ENCODE measurements at places on chromosomes 13 and 19.

DNA sequence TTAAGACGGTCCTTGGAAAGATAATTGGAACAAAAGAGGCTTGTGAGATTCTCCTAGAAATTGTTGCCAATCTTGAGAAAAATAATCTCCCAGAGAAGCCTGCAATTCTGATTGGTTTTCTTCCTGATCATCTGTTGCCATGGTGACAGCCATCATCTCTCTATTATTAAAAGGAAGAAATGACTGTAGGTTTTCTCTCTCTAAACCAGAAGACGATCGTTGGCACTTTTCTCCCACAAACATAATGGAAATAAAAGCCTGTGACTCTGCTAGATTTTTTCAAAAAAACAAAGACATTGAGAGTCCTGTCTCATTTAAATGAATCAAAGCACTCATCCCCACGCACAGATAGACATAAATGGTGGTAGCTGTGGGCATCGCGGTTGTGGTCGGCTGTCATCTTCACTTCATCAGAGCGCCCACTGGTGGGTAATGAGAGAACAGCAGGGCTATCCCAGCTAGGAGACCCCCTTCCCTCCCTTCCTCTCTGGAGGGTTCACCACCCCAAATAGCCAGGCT, 21.7 kb upstream of the CALM3 start:
- DNase-seq, result no peak

- no peak for DNase-seq
Measured at GRCh38 chr13:31903111-31903815, 128.3 kb upstream of the FRY start.

DNA sequence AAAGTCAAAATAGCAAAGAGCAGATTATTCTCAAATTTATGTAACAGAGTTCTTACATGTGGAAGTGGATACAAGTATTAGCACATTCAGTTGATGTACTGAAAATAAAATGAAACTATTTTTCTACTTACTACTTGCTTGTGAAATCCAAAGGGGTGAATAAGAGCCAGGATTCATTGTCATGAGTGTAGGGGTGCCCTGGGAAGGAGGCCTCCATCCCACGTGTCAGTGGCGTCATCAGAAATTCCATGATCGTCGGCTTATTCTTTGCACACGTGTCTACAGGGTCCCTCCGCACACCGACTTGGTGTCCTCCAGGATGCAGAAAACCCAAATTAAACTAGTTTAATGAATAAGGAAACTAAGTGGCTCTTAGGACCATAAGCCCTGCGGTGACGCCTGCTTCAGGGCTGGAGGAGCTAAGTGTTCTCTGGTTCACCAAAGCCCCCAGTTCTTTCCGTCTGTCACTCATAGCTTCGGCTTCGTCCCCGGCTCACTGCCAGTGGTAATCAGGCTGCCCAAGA, 55.5 kb downstream of the IRS2 start:
- DNase-seq, result no peak

DNA sequence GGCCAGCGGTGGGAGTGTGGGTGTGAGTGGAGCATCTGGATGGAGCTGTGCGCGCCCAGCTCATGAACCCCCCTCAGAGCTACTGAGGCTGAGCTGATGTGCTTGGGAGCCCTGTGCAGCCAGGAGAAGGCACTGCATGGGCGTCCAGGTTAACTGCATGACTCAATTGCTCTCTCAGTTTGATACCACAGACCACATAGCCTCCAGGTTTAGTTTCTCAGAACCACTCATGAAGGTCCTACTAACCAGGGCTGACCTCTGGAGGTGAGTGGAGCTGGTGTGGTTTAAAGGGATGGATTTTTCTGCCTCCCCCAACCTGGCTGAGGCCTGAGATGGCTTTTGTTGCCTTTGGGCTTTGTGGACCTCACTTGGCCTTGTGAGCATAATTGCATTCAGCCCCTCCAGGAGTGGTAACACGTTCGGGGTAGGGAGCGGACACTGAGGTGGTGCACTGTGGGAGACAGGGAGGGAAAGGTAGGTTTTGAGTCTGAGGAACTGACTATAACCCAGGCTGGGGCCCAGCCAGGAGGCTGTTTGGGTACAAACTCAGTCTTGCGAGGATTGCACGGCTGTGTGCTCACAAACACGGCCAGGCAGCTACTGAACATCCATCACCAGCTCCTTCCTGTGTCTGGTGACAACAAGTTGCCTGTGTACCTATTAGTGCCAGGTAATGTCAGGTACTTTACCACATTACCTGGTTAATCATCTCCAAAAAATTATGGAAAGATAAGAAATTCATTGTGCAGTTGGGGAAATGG, 97.5 kb downstream of the RGCC start:
- DNase-seq, result no peak

DNA sequence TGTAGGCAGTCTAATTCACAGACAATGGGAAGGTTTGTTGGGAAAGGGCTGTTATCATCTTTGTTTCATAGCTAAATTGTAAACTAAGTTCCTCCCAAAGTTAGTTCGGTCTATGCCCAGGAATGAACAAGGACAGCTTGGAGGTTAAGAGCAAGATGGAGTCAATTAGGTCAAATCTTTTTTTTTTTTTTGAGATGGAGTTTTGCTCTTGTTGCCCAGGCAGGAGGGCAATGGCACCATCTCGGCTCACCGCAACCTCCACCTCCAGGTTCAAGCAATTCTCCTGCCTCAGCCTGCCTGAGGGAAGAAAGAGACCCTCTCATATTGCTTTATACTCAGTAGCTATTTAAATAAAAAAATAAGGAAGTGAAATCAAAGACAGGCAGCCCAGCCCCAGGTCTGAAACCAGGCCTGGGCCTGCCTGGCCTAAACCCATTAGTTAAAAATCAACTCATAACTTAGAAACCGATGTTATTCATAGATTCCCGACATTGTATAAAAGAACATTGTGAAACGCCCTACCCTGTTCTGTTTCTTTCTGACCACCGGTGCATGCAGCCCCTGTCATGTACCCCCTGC, 297.4 kb upstream of the SGCG start:
- no peak for DNase-seq

DNA sequence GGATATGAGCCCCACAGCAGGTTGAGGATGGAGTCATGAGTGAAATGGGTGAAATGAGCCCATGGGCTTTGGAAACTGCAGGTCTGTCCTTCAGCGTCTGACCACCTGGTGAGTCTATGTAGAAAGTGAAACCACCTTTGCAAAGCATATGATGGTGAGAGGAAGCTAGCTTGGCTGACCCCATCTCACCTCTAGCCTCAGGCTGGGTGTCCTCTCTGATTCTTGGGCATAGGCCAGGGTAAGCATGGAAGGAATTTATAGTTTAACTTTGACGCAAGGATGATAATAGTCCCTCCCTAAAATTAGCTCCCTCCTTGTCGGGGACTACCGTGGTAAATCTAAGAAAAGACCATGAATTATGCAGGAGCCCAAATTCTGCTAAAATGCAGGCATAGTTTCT, 16.8 kb upstream of the PSG9 start:
- DNase-seq, result no peak

DNA sequence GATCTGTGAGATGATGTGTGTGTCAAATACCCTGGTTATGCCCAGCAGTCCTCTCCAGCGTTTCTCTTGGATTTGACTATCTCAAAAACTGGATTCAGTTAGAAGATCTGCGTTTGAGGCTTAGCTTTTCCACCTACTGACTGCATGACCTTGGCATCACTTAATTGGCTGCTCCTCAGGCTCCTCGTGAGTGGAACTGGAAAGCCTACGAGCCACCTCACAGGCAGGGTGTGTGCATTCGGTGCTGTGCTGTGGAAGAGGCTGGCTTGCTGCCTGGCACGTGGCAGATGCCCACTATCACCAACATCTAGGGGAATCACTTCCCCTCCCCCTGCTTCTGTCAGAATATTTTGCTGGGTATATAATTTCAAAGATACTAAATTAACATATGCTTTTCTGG, 25.6 kb downstream of the FLT1 start:
- no peak for DNase-seq

GRCh38 chr19:35346193-35347052, 1.3 kb upstream of the FFAR1 start:
- DNase-seq, result no peak

DNA sequence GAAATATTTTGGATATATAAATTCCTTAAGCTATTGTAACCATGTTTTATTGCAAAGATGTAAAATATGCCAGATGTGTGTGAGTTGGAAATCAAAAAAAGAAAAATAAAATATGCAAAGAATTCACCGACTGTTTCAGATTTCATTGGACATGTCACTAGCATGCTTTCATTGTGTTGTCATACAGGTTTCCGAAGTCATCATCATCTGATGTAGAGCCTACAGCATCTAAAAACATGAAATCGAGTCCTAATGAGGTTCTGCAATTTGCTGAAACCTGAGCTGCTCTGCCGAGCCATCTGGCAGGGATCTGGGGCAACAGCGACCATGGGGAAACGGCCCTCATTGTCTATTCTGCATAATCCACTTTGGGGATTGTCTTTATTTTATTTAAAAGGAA, 196.1 kb upstream of the MAB21L1 start:
- peak; percentile 47 for DNase-seq

GRCh38 chr19:55490478-55491432, 2.5 kb downstream of the SSC5D start:
- no peak for DNase-seq

GRCh38 chr19:57515255-57515654, 11.9 kb upstream of the ZNF549 start:
- DNase-seq, result no peak

- no peak for DNase-seq
Measured at GRCh38 chr13:31797154-31797775, 57.9 kb downstream of the RXFP2 start.

GRCh38 chr19:58033741-58034476, at the start of gene ZSCAN1:
Gene ZSCAN1 (plus strand): TSS chr19:58034025. CDS start chr19:58037837, 3,812 bp downstream.
- no peak for DNase-seq

DNA sequence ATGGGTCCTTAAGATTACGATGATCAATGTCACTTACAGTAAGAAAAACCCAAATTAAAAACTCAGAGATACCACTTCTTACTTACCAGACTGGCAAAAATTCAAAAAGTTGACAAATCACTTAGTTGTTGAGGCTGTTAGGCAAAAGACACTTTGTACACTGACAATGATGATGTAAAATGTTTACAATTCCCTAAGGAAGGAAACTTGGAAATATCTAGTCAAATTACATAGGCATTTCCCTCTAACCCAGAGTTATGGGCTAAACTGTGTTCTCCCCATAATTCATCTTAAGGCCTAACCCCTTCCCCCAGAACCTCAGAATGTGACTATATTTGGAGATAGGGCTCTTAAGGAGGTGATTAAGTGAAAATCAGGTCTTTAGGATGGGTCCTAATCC, 12.0 kb downstream of the TGDS start:
- DNase-seq, result no peak

- no peak for DNase-seq
Measured at GRCh38 chr19:535017-535835, 3.7 kb downstream of the CDC34 start.

GRCh38 chr19:14059093-14059480, 2.8 kb downstream of the PALM3 start:
- DNase-seq, result no peak

DNA sequence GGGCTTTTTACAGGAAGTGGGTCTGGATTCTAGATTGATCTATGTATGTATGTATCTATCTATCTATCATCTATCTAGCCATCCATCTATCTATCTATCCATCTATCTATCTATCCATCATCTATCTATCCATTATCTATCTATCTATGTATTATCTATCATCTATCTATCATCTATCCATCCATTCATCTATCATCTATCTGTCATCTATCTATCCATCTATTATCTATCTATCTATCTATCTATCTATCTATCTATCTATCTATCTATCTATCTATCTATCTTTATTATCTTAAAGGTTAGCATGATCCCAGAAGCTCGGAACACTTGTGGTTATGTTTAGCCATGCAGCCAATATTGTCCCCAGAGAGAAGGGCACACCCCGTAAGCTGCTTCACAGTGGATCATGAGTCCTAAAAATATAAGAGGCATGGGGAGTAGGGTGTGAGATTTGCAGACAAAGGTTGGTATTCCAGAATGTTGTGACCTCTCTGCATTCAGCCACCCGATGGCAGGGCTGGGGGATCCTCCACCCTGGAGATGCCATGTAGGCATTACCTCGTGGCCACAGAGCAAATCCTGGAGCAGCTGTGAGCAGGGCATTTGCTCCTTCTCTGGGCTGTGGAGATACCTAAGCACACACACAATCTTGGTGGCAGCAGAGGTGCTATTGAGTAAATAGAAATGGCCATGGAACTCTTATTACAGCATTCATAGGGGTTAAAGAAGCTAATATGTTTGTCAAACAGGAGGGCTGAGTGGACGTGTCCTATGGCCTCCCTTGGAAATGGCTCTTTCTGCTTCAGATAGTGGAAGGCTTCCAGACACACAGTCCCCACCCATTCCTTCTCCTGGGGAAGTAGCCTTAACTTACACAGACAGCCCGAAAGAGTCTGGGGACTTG, 310.0 kb upstream of the TSHZ3 start:
- DNase-seq, result no peak

DNA sequence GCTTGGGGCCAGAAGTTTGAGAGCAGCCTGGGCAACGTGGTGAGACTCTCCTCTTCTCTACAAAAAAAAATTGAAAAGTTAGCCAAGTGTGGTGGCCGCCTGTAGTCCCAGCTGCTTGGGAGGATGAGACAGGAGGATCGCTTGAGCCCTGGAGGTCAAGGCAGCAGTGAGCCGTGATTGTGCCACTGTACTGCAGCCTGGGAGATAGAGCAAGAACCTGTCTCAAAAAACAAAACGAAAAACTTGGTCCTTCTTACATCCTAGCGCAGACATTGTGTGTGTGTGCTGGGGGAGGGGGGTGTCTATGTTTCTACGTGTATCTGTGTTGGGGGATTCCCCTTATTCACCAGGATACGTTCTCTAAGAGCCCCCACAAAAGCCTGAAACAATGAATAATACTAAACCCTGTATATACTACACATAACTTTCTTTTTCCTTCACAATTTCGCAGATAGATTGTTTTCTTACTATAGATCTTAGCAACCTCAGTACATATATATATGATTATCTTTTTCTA, 7.9 kb downstream of the AXL start:
- no peak for DNase-seq

All from GM04503 (cell line).